ENCODE measurements at places on chromosomes 5 and 9.
A peak's percentile ranks its signal among the peaks of the same experiment; 100 is the strongest.

DNA sequence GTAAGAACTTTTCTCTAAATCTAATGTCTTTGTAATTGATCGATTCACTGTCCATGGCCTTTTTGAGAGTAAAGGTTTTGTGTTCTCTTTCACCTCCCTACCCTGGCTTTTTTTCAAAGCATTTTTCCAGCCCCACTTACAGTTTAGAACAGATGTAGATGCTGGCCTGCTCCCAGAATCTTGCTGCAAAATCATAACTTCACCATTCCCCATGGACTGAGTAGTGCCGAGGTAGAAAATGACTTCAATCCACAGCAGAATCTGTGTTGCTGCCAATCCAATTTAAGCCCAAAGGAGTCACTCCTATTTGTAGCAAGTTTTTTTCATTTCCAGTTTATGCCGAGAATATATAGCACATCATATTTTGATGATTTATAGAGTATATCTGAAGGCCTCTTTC is 46.5 kb upstream of the CEMIP2 start:
- no peak for DNase-seq
- H3K27me3 ChIP-seq: no peaks in the 10 kb centered on the region
- no peak overlapping the region for H3K4me3 ChIP-seq
- H3K27ac ChIP-seq: no peak overlapping the region
- no peaks in the 10 kb centered on the region for H3K36me3 ChIP-seq

- H3K4me1 ChIP-seq: no peaks in the 10 kb centered on the region
- no peak overlapping the region for H3K4me3 ChIP-seq
- DNase-seq: no peak
- H3K27ac ChIP-seq: no peak overlapping the region
These were observed 11.7 kb upstream of the NSMF start for GRCh38 chr9:137470785-137471184.

GRCh38 chr5:80975065-80975464 is 14.9 kb downstream of the RASGRF2 start:
- no peak overlapping the region for H3K27ac ChIP-seq
- no peaks in the 10 kb centered on the region for H3K36me3 ChIP-seq
- H3K27me3 ChIP-seq: no peaks in the 10 kb centered on the region
- H3K4me1 ChIP-seq: no peaks in the 10 kb centered on the region
- no peak for DNase-seq

DNA sequence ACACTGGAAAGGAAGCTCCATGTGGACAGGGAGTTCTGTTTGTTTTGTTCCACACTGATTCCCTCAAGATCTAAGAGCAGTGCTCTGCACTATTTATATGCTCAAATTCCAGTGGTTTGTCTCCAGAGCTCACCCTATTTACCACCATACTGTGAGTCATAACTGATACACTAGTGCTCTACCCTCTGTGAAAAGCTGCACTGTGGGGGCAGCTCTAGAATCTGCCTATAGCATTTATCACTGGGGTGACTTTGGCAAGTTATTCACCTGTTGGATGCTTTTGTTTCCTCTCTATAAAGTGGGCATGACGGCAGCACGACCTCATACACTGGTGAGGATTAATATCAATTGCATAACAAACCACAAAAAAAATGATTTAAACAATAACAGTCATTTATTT is 307.8 kb downstream of the NR2F1-AS1 start:
- H3K36me3 ChIP-seq: no peaks in the 10 kb centered on the region
- H3K4me3 ChIP-seq: no peak overlapping the region
- H3K27ac ChIP-seq: no peak overlapping the region
- H3K4me1 ChIP-seq: no peaks in the 10 kb centered on the region
- H3K27me3 ChIP-seq: no peaks in the 10 kb centered on the region
- DNase-seq: no peak

DNA sequence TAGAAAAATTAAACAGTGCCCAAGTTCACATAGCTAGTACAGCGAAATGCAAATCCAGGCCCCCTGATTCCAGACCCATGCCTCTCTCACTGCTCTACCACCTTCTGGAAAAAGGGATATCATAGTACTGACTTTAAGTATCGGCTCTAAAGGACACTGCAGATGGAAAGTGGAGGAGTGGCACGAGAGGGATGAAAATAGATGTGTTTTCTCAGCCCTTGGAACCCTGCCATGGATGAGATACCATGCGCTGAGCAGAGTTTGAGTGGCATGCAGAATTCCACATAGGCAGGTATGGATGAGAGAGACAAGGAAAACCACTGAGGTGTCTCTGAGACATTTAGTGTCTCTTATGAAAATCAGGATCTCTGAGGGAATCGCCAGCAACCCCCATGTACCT is 18.8 kb downstream of the CKMT2 start:
- H3K27me3 ChIP-seq: no peaks in the 10 kb centered on the region
- H3K36me3 ChIP-seq: no peaks in the 10 kb centered on the region
- H3K4me1 ChIP-seq: no peaks in the 10 kb centered on the region
- H3K27ac ChIP-seq: no peak overlapping the region
- no peak for DNase-seq

DNA sequence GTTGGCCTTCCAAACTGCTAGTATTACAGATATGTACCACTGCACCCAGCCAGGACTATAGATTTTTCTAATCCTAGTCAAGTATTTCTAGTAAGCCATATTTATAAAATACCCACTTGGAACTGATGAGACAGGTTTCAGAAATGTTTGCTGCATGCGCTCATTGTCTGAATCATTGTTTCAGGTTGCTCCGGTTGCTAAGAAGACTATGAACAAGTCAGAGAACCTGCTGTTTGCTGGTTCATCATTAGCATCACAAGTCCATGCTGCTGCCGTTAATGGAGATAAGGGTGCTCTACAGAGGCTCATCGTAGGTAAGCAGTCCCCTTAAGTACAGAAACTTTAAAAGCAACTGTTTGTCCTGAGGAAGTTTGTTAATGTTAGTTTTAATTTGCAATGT is 5.3 kb downstream of the INVS start:
- H3K27me3 ChIP-seq: no peaks in the 10 kb centered on the region
- peaks cover 47% of the 10 kb centered on the region for H3K36me3 ChIP-seq
- no peak for DNase-seq
- H3K4me1 ChIP-seq: peaks cover 9% of the 10 kb centered on the region
- no peak overlapping the region for H3K27ac ChIP-seq

DNA sequence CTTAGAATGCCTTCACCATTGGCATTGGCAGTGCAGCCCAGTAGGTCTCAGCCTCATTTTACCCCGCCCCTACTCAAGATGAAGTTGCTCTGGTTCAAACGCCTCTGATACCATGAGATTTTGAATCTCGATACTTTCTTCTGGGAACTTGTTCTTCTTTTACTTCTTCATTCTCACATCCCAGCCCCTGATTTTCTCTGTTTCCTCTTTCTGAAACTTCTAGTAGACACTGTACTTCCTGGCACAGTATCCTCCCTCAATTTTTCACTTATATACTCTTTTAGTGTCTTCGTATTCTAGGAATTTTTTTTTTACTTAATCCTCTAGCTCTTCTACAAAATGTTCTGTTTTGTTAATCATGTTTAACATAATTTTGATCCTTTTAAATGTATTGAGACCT is 13.1 kb upstream of the ZNF79 start:
- peak; percentile 47 for DNase-seq
- peaks cover 22% of the 10 kb centered on the region for H3K4me1 ChIP-seq
- H3K4me3 ChIP-seq: no peak overlapping the region
- no peaks in the 10 kb centered on the region for H3K36me3 ChIP-seq
